Cortex of kidney (tissue), 1 donor: ENCODE measurements at places on chromosomes 1 and 21.
A peak's percentile ranks its signal among the peaks of the same experiment; 100 is the strongest.

DNA sequence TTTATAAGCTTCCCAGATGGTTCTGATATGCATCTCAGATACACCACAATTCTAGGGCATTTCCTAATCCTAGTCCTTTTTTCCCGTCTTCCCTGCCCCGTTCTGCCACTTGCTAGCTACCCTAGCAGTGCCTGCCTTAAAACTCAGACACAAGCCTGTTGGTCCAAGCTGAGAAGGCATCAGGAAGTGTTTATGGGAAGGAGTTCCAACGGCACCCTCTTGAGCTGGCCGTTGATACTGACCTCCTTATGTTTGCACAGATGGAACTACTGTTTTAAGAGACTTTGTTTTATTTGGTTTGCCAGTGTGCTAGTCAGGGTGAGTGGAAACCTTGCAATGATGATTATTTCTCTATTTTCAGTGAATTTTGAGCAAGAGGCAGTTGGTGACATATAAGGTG is 67.2 kb downstream of the UCK2 start:
- DNase-seq = no peak

GRCh38 chr1:56821462-56821797 is 2.2 kb upstream of the FYB2 start:
- no peak for DNase-seq

DNA sequence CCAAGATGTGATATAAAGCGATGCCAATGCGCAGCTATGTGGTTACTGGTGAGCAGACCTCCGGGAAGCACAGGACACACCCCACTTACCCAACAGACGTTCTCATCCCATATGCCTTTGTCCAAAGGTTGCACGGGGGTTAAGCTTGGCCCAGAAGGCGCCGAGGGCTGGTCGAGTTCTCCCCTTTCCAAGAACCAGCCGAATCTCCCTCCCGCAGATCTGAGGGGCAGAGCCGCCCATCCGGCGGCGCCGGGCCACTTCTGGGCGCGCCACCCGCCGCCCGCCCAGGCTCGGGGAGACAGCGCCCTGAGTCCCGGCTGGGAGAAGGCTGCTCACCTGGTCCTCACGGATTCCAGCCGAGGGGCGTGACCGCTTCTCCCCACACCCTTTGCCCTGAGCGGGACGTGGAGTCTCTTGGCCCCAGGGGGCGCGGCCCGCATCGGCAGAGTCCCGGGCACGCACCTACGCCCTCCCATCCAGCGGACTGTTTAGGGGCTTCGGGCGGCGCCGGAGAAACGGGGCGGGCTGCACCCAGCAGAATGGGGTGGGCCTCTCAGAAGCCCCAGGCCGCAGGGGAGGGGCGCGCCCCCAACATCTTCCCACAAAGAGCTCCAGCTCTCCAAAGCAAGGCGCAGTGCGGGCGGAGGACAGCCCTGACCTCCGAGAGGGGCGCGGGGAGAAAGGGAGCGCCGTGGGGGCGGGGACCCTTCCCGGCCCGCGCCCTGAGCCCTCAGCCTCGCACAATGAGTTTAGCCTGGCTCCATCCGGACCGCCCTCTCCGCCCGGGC is 615 bp downstream of the GPR161 start:
- DNase-seq = no peak

GRCh38 chr1:201020040-201020591 is 3.4 kb downstream of the KIF21B start:
- DNase-seq = no peak

DNA sequence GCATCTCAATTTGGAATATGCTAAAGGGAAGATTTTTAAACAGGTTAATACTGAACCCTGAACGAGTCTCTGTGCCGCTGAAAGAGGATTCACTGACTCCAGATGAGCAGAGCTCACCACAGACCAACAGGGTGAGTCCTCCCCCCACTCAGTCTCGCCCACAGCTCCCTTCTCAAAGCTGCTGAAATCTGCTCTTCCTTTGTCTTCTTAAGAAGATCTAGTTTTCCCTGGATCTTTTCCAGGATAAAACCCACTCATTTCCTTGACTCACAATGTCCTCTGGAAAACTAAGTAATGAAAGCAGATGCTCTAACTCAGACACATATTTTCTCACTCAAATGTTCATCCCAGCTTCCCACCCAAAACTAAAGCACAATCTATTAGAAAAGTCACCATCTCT is 447.0 kb upstream of the PKN2 start:
- DNase-seq = no peak

DNA sequence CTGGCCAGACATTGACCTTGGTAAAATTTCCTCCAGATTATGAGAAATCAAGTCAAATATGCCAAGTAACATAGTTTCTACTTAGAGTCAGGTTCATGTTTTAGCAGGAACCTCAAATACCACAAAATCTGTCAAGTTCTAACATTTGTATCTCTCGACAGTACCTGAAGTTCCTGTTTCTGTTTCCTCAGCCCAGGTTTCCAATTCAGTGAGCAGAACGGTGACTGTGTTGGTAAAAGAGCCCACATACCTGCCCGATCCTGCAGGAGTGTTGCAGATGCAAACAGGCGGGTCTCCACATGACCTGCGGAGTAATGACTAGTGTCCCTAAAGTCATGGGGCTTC is 57.9 kb upstream of the LGALS8 start:
- DNase-seq = no peak

GRCh38 chr1:59653968-59654367 is 160.8 kb upstream of the HOOK1 start:
- no peak for DNase-seq

DNA sequence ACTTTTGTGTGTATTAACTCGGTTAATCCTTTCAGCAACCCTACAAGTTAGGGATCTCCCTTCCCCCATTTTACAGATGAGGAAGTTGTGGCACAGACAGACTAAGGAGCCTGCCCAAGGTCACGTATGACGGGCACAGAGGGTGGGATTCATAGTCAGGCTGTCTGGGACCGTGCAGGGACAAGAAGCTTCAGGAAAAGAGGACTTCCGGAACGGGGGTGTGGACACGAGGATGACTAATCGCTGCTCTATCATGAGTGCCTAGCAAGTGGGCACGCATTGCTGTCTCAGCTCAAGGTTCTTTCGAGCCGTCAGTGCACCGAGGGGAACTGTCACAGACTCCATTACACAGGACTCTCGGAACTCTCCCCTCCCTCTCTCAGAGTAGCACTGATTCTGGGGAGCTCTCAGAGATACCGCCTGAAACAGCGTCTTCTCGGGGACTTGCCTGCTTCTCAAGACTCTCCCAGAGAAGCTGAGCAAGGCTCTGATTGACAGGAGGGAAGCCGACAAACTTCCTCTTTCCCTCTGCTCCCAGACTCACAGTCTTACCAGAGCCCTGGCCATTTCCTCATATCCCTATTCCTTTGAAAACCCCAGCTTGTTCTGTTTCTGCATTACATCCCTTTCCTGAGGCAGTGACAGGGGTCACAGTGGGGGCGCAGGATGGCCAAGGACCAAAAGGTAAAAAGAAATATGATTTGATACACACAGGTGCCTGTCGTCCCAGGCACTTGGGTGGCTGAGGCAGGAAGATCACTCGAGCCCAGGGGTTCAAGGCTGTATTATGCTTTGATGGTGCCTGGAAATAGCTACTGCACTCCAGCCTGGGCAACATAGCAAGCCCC is 14.4 kb downstream of the FHAD1 start:
- DNase-seq = no peak

DNA sequence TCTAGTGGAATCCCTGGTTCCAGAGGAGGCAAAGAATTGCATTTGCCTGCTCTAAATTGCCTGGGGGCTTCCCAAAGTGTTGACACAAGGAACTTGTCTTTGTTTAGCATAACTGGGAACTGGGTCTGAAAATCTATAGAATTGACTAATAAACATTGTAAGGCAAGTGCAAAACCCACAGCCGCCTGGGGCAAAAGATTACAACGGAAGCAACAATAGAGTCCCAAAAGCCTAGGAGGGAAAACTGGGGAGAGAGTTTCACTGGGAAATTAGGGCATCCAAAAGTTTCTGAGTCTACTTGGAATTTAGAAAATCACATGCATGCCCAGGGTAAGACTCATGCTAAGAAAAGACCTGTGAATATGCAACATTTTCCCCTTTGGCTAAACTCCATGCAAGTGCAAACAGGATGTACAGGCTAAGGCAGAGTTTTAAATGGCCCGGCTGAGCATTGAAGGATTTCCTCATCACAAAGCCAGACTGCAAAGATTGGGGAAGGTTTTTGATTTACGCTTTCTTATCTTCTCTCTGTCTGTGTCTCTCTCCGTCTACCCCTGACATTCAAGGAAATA is 725.3 kb upstream of the NCAM2 start:
- DNase-seq = no peak

DNA sequence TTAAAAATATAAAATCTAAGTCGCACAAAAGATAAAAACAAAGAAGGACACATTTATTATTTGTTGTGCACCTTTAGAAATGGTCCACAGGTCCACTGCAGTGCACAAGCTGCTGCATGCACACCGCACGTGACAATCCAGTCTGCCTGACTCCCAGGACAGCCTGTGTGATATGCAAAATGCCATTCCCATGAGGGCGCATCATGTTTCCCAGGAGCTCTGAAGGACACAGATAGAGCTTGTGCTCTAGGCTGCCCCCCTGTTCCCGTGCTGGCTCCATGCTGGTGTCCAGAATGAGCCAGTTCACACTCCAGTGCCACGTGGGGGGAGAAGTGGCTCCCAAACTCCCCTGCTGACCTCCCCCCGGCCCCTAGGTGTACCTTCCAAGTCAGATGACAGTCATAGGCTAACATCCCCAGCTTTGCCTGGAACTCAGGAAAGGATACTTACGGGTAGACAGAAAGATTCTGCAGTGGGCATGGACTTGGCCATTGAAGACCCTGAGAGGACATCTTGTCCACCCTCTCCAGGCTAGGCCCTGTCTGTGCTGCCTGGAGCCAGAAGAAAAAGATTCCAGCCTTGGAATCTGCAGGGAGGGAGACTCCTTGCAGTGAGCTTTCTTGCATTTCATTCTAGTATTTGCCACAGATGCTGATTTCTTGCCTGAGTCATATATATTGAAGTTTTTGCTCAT is 26.3 kb downstream of the RAB7B start:
- DNase-seq = no peak

GRCh38 chr1:93909146-93910050 is at the start of gene GCLM:
Gene GCLM (minus strand): TSS chr1:93909430. CDS start chr1:93909163, 267 bp downstream.
- DNase-seq = peak; percentile 68

DNA sequence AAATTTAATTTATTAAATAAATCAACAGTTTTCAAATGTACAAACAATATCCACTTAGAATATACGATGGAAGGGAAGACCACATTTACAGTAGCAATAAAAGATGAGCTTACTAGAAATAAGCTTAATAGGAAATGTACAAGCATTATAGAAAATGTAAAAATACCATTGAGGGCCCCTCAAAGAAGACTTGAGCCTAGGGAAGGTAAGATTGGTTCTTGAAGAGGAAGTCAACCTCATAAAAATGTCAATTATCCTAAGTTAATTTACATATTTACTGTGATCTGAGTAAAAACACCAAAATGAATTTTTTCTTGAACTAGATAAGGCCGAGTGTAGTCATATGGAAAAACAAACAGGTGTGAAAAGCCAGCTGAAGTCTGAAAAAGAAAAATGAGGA is 39.7 kb upstream of the TRIM67 start:
- no peak for DNase-seq

DNA sequence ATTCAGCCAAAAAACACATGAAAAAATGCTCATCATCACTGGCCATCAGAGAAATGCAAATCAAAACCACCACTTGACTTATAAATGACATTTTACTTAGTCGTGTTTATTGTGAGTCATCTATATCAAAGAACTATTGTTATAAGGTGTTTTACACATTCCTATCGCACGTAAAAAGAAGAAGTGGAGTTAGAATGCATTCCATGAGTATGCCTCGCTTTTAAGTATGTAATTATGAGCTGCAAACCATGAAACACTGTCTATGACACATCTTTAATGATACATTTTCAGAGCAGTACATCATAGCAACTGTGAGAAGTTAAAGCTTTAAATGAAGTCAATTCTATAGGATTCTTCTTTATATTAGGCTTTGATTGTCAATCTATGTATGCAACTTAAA is 614.3 kb upstream of the ADAMTS5 start:
- no peak for DNase-seq

GRCh38 chr1:2311184-2312032 is 79.9 kb downstream of the MORN1 start:
- DNase-seq = no peak

DNA sequence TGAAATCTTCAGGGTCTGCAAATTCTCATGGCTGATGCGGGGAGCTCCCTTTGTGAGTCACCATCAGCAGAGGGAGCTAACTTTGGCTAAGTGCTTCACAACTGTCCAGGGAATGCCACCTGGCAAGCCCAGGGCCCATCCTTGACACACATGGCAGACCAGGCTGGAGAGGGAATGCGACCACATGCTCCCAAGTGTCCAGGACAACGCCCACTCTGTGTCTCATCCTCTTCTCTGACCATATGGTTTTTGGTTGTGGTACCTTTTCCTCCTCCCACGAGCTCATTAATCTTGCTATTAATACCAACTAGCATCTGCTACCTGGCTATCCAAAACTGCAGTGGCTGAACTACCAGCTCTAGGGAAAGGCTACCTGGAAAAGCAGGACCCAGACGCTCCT is 37.1 kb upstream of the CLSTN1 start:
- no peak for DNase-seq

DNA sequence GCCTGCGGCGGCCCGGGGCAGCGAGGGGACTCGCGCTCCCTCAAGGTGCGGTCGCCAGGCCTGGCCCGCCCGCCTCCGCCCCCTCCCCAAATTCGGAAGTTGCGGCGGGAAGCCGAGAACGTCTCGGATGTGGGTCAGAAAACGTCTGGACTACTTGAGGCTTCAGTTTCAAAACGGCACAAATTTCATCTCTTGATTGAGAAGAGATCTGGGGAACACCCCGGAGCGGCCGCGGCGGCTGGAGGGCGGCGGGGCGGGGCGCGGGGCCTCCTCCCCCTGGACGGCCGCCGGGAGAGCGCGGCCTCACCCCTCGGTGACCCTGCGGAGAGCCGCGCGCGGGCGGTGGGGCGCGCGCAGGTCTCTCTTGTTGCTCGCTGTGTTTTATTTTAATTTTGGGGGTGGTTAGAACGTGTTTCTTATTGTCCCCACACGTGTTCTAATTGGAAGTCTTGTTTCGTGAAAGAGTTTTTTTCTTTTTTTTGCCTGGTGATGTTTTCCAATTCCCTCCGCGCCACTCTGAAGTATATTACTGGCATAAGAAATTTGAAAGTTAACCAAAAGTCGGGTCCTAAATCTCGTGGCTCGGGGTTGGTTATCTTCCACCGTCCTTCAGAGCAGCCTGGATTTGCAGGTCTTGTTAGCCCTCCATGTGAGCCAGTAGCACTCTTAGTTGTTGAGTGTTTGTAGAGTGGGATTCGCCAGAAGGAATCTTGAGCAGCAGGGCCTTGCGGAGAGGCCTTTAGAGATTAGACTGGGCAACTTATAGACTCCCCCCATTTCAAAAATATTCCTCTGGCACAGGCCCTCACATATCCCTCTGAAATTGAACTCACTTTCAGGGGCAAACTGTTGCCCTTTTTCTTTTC is 749 bp downstream of the PCBP3 start:
- no peak for DNase-seq
